ENCODE measurements at places on chromosomes 4 and X.

GRCh38 chrX:8841911-8842310 is 40.7 kb upstream of the FAM9A start:
- DNase-seq: no peak

DNA sequence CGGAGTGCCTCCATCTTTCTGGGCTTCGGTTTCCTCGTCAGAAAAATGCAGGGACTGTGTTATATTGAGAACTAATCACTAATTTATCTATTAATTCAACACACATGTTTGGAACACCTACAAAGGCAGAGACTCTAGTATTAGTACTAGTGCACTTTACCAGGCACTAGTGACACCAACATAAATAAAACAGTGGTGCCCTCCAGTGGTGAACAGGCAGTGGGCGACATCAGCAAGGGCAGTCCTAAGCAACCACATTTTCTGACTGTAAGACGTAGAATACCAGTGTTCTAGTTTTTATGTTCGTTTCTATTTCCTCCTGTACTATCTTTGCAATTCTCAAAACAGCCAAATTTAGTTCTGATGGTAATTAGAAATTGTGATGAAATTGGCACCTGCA is 69.1 kb upstream of the UCP1 start:
- no peak for DNase-seq

DNA sequence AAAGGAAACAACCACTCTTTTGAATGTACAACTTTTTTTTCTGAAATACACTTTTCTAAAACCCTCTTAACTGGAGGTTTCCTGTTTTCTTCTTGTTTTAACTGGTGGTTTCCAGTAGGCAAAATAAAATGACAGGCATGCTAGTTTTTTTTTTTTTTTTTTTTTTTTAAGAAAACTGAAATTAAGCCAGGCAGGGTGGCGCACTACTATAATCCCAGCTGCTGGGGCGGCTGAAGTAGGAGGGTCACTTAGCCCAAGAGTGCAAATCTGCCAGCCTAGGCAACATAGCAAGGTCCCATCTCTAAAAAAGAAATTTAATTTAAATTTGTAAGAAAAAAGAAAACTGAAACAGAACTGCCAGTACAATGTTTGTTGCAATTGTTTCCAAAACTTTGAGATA is 44.0 kb downstream of the TMEM144 start:
- no peak for DNase-seq

- DNase-seq: no peak
Measured at GRCh38 chr4:10730019-10730418, 45.5 kb upstream of the CLNK start.

DNA sequence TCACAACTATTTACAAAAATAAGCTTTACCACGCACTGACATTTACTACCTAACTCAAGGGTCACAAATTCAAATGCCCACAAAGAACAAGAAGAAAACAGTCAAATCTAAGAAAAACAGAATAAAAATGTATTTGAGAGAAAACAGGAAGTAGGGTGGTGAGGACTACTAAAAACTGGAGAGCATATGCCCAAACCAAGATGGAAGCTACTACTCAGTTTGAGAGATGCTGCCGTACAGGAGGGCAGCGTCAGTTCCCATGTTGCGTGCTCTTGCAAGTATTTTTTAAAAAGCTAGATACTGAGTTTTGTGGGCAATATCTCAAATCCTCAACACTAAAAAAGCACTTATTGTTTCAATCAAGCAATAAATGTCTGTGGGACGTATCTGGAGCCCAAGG is 16.2 kb downstream of the HNRNPD start:
- DNase-seq: no peak

DNA sequence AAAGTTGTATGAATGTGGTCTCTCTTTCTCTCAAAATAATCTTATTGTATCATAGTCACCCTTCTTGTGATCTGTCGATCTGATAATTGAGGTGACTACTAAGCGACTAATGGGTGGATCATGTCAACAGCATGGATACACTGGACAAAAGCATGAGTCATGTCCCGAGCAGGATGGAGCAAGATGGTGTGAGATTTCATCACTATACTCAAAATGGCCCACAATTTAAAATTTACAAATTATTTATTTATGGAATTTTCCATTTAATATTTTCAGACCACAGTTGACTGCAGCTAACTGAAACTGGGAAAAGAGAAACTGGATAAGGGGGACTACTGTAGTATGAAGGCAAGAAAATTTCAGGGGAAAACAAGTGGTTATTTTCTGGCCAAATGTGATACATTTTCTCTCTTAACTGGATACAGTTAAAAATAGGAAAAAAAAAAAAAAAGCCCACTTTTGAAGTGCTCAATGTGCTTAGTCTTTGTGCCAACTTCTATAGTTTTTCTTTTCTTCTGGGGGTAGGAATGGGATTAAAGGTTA is 25.3 kb downstream of the FAM241A start:
- peak; percentile 55 for DNase-seq

- no peak for DNase-seq
Measured at GRCh38 chr4:110595583-110595982, 27.3 kb downstream of the PITX2 start.

DNA sequence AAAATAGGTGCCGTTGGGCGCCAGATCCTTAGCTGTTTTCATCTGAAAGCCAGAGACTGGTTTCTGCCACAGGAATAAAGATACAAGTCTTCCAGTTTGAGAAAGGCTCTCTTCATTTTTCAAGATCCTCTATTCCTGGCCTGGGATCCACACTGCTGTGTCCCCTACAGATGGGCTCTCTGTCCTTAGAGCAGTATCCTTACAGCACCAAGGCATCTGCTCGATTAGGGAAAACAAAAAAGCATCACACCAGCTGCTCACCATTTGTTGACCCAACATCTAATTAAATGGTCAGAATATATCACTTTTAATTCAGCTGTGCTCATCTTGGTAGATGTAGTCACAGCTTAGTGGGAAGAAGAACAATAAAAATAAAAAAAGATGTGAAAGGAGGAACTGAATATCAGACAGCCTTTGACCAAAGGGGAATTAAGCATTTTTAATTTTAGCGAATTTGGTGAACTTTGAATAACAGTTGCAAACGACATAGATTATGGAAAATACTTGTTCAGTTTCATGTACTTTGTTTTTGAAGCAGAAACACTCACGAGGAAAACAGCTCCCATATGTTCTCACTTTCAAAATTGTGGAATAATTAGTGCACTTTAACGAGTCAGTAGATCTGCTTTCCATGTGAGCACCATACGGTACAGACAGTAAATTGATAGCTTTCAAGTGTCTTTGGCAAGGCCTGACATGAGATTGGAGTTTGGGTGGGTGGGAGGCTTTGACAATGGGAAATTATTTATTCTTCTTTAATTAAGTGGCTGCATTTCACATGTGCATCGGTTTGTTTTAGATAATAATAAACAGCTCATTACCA is 148.4 kb upstream of the CLNK start:
- no peak for DNase-seq

- DNase-seq: no peak
Measured at GRCh38 chrX:8579602-8580001, 115.0 kb downstream of the VCX3B start.

DNA sequence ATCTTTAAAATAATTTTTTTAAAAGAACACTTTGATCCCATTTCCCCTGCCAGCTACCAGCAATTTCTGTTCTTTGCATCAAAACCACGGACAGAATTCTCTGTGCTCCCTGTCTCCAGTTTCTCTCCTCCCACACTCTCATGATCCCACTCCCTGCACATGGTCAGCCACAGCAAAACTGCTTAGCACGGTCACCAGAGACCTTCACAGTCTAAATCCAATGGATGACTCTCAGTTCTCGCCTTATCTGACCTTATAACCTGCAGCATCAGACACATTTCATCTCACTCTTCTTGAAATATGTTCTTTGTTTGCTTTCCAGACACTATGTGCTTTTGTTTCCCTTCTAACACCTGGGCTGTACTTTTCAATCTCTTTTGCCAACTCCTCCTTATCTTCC is 131.5 kb downstream of the NR3C2 start:
- no peak for DNase-seq

GRCh38 chr4:13988353-13989305 is 361.1 kb upstream of the BOD1L1 start:
- DNase-seq: peak; percentile 92

GRCh38 chr4:6942238-6942800 is 32.7 kb downstream of the TBC1D14 start:
- peak; percentile 95 for DNase-seq

- peak; percentile 12 for DNase-seq
Measured at GRCh38 chrX:132292793-132293192, 73.5 kb upstream of the RAP2C start.

- no peak for DNase-seq
Measured at GRCh38 chrX:19811807-19812604, 75.4 kb downstream of the SH3KBP1 start.

DNA sequence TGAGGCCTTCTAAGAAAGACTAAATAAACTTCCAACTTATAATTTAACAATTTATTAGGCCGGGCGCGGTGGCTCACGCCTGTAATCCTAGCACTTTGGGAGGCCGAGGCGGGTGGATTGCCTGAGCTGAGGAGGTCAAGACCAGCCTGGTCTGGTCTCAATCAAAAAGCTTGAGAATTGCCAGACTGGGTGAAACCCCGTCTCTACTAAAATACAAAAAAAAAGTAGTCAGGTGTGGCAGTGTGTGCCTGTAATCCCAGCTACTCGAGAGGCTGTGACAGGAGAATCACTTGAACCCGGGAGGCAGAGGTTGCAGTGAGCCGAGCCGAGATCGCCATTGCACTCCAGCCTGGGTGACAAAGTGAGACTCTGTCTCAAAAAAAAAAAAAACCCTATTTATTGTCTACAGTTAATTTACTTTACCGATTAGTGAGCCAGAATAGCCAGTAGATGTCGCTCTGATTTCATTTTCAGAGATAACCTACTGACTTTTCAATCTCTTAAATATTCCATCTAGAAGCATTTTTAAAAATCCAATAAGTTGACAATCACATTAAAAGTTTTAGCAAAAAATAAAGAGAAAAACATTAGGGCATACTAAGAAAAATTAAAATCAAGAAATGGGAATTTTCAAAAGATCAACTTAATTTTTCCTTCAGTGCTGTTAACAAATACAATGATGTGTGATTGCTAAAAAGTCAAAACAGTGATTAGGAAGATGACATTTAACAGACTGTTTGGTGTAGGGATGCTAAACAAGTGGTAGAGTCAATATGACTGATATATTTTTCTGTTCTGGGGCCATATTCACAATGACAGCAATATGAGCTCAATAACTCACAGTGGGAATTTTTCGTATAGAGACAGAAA is 4.3 kb upstream of the SHROOM3 start:
- DNase-seq: peak; percentile 14

- no peak for DNase-seq
Measured at GRCh38 chrX:53194308-53194707, 30.7 kb downstream of the KDM5C start.

DNA sequence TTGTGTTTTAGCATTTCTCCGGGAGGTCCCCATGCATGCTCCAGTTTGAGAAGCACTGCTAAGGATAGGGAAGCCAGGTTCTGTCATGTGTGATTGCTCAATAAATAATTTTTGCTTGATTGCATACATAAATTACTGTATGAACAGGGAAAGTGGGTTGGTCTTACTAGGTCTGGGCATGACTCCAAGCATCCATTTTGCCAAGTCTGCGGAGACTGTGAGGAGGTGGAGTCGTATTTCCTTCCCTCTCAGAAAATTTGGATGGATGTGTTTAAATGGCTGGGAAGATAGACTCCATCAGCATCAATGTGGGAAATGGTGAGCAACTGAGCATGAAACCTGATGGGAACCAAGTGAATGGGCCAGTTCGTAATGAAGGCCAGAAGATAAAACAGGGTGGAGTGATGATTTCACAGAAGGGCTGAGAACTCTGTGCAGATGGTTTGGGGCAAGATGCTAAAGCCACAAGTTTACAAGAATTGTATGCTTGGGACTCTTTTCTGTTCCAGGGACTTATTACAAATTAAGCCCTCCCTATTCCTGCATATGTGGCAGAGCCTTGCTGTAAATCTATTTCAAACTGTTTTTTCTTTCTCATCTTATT is 84.1 kb downstream of the NHS start:
- no peak for DNase-seq

DNA sequence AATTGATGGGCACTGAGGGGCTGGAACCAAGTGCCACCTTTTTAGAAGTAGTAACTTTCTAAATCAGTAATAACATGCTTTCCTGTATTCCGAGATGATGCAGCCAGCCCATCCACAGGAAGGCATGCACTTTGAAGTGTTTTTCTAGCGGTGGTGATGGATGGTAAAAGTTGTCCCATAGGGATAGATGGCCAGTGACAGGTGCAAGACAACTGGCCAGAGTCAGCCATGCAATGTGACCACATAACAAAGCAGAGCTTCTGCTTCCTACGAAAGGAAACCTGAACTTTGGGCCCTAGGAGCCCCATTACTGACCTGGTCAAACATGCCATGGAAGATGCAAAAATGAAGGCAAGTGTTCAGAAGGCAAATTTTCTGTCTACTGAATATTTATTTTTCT is 72.3 kb downstream of the NR3C2 start:
- no peak for DNase-seq

All from AG04449 (cell line).